ENCODE measurements at places on chromosomes 16 and 17.

DNA sequence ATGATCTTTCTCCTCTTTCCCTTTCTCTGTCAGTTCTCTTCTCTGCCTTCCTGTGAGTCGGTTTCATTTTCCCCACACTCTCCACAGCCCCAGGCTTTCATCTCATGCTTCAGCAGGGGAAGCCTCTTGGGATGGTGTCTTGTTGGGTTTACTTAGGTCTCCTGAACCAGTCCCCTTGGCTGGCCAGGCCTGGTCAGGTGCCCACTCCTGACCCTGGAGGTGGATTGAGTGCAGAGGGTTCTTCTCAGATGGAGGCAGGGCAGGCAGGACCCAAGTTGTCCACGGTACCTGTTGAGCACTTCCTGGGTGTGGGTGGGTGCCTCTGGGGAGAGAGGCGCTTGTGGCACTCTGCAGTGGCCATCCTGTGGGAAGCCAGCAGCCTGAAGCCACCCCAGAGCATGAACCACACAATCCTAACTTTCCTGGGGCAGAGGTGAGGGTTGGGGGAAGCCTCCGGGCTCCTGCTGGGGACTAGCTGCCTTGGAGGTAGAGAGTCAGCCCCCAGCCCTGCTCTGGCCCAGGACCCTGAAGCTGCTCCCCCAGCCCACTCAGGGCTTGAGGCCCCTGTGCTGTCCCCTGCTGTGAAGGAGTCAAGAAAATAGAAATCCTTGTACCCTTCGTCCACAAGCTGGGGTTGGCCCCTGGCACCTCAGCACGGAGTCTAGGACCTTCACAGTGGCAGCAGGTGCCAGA is 2.0 kb upstream of the RAP1GAP2 start:
- no peak for DNase-seq

GRCh38 chr17:68379692-68380677 is 77.3 kb downstream of the WIPI1 start:
- DNase-seq, result no peak

DNA sequence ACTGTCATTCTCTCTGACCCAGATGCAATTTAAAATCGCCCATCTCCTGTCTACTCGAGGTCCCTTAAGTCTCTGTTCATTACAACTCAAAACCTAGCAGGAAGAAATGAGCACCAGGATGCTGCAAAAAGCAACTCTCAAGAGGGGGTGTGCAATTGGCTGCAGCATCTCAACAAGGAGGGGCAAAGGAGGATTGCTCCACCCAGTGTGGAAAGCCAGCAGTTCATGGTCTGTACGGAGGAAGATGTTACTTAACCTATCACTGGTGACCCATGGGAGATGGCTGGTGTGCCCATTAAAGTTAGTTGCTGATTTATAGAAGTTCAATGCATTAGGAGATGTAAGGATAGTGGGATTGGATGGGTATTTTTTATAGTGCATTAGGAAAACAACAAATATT is 147.4 kb downstream of the CDK5R1 start:
- no peak for DNase-seq

GRCh38 chr16:61926766-61927165 is 109.5 kb downstream of the CDH8 start:
- DNase-seq, result no peak

- DNase-seq, result peak; percentile 69
Measured at GRCh38 chr17:80891397-80892018, 100.1 kb upstream of the CHMP6 start.

DNA sequence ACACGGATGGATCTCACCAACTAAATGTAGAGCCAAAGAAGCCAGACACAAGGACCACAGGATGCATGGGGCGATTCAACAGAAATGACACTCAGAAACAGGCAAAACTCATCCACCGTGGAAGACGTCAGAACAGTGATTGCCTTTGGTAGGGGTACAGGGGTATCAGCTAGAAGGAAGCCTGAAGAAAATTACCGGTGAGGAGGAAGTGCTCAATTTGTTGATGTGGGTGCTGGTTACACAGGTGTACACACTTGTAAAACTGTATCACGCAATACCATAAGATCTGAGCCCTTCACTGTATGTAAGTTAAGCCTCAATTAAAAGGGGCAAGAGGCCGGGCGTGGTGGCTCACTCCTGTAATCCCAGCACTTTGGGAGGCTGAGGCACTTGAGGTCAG is 226.1 kb downstream of the C16orf78 start:
- no peak for DNase-seq

DNA sequence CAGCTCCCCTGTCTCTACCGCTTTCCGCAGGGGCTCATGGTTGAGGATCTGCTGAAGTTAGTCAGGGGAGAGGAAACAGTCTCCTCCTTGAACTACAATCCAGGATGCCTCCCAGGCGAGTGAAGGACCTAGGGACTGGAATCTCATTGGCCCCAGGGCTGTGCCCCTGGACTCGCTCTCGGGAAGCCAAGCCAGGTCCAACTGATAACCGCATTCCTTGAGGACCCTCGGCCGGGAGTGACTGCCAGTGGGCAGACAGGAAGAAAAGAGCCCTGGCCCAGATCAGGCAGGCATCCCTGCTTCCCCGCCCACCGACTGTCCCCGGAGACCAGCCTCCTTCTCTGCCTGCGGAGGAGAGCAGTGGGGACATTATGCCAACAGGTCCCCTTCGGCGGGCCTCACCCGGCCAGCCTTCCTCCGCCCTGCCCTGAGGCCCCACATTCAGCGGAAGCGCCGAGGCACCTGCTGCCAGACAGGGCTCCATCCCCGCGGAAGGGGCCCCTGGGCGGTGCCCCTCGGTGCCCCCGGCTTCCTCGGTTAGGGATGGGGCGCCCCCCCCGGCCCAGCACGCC is 776 bp downstream of the LRRC75A start:
- no peak for DNase-seq

DNA sequence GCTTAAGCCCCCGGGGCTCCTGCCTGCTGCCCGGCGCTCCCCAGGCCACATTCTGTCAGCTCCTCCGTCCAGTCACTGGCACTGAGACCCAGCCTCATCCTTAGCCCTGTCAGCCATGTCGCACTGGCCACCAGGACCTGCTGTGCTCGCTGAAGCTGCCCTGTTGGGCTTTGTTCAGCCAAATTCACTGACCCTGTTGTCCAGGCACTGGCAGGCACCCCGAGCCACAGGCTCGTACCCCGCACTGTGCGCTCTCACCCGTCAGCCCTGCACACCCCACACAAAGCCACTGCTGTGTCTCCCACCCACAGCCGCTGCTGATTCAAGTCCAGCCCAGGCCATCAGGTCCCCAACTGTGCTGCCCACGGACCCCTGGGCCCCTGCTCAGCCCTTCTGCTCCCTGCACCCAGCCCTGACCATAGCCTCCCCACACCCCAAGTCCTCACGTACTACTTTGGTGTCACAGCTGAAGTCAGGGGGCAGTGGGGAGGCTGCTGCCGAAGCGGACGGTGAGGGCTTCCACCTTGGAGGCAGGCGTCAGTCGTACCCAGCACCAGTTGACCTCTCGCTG is 131.5 kb upstream of the CHMP6 start:
- no peak for DNase-seq

GRCh38 chr16:56691885-56692284 is 9.6 kb downstream of the MT1X start:
- DNase-seq, result no peak

DNA sequence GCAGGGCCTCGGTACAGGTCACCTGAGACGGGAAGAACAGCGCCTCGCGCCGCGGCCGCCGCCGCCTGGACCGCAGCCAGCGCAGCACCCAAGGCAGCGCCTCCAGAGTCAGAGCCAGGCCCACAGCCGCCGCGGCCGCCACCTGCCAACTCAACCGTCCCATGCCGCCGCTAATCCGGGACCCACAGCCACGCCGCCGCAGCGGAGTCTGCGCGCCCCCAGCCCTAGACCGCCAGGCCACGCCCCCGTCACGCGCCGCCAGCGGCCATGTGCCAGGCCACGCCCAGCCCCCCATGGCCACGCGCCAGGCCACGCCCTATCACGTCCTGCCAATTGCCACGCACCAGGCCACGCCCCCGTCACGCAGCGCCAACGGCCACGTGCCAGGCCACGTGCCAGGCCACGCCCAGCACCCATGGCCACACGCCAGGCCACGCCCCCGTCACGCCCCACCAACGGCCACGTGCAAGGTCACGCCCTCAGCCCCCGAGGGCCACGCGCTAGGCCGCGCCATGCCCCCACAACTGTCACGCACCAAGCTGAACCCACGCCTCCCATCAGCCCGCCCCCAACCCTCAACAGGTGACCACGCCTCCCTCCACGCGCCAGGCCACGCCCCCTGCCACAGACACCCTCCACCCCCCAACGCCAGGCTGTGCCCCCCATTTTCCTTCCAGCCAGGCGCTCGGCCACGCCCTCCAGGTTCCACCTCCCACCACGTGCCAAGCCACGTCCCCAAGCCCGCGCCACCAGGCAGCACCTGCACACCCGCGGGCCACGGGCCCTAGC is at the start of gene PLD6:
Gene PLD6 (minus strand): TSS at position 210 of the 789 bp plus-strand sequence. CDS start 47 bp downstream, at position 163.
- peak; percentile 81 for DNase-seq

- DNase-seq, result no peak
Measured at GRCh38 chr17:49634485-49634860, 43.4 kb downstream of the SPOP start.

Measured in stimulated activated CD4-positive, alpha-beta T cell treated with anti-CD3 and anti-CD28 coated beads, Interleukin-1b, Interleukin-23, amount 100 ng/mL, for 1 hour (primary cell).